Stimulated activated CD4-positive, alpha-beta T cell treated with anti-CD3 and anti-CD28 coated beads, Interleukin-4, amount 100 ng/mL, for 24 hours (primary cell): ENCODE measurements at places on chromosomes 1 and 21.

- DNase-seq: no peak
These were observed 48.8 kb upstream of the GJA5 start for GRCh38 chr1:147809236-147809635.

DNA sequence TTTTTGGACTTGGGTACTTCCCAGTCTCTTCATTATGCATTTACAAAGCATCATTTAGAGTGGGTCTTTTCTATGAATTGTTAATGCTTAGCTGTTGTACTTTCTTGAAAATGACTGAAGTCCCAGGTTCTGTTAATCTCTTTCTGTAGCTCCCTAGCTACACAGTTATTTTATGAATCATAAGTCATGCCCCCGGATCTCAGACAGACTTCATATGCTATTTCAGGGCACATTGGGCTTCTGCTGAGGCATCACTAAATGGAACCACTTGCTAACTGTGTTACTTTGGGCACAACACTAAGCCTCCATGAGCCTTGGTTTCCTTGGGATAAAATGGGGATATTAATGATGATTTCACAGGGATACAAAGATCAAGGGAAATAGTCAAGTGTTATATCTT lies 55.5 kb upstream of the RBM15 start:
- no peak for DNase-seq

DNA sequence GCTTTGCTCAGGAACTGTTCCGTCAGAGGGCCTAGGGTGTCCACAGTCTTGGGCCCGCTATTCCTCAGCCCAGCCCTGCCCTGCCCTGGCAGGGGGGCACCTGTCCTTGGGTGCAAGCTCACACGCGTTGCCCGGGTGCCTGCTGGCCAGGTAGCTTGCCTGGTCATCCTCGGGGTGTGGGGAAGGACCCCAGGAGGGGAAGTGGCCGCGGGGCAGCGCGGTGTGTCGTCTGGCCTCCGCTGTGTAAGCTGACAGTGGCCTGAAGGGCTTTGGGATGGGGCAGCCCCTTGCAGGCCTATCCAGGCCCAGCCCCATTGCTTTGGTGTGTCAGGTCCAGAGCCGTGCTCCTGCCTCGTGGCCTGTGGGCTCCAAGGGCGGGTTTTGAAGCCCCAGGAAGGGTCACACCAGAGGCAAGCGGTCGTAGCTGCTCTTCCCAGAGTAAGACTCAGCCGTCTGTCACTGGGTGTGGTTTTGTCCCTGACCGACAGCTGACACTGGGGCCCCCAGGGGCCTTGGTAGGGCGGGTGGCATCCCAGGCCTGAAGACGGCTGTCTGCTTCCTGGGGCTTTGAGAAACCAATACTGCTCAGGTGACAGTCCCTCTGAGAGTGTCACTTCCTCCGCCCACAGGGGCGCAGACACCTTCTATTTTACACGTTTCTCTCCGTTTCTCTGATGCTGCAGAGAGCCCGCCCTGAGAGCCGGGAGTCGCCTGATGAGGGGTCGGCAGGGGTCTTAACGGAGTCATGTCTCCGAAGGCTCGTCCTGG lies 72.1 kb downstream of the SKI start:
- peak; percentile 82 for DNase-seq

- no peak for DNase-seq
These were observed 137.8 kb downstream of the NUF2 start for GRCh38 chr1:163459539-163459938.

DNA sequence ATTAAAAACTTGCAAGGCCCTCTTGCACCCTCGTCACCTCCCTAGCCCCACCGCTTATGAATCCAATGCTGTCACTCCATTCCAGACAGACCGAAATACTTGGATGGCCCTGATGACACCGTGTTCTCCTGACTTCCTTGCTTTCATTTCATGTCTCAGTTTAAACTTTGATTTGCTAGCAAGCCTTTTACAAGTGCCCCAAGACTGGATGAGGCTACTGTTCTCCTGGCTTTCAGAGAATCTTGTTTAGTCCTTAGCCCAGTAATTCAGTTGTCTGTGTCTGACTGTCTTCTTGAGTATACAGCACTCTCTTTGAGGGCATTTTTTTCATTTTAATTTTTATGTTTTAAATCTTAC lies 824 bp upstream of the IFI44L start:
- DNase-seq: no peak

GRCh38 chr1:217622042-217622441 lies 8.8 kb downstream of the GPATCH2 start:
- DNase-seq: no peak

DNA sequence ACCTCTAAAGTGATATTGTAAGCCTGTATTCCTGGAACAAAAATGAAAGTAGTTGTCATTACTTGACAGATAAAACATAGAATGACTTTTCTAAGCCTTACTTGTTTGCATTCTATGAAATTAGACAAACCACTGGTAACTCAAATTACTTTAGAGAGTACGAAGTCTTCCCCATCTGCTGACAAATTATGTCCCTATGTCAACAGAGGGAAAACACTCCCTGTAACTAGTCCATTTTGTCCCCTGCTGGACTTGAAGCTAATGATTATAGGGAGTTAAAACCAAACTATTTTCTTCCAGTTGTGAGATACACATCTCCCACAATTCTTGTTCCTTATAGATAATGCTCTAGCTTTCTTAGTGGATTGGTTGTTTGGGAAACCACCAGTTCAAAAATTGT lies 39.6 kb downstream of the GREM2 start:
- no peak for DNase-seq

GRCh38 chr21:29166323-29166722 lies 35.9 kb downstream of the MAP3K7CL start:
- no peak for DNase-seq

GRCh38 chr1:21647431-21648351 lies 21.5 kb downstream of the RAP1GAP start:
- DNase-seq: peak; percentile 22

- no peak for DNase-seq
These were observed 346.7 kb downstream of the NUF2 start for GRCh38 chr1:163668472-163668871.

GRCh38 chr1:91884459-91885212 lies 1.3 kb downstream of the TGFBR3 start:
- DNase-seq: peak; percentile 38

DNA sequence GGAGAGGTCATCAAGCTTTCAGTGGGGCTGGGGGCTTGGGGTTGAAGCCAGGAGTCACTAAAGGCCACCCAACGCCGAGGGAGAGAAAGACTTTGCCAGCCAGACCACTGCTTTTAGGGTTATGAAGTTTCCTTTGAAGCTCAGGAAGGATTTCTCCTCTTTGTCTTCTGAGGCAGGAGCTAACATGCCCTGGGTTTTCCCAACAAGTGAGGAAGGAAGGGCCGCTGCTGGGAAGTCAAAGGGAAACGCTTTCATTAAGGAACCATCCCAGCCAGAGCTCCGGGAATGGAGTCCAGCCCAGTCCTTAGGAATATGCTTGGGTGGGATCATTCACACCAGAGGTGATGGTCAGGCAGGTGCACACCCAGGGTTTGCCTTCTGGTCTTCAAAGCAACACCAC lies 436.9 kb downstream of the PRDM2 start:
- no peak for DNase-seq

GRCh38 chr1:54499097-54499359 lies 49.0 kb upstream of the ACOT11 start:
- DNase-seq: no peak

GRCh38 chr1:54808443-54809207 lies 7.5 kb upstream of the TTC22 start:
- no peak for DNase-seq

DNA sequence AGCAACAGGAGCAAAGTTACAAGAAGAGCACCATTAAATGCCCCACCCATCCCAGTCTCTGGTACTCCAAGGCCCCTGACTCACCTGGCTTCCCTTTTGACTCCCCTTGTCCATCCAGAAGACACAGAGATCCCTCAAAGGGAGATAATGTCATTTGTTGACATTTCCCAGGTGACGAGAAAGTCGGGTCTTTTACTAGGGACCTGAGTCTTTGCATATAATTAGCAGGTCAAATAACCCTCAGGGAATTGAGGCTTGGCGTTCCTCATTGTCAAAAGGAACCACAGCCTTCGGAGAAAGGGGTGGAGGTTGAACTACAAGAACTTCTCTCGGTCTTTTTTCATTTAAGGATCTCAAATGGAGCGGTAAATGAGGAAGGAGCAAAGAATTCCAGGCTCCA lies 133.2 kb downstream of the PROX1 start:
- DNase-seq: no peak

DNA sequence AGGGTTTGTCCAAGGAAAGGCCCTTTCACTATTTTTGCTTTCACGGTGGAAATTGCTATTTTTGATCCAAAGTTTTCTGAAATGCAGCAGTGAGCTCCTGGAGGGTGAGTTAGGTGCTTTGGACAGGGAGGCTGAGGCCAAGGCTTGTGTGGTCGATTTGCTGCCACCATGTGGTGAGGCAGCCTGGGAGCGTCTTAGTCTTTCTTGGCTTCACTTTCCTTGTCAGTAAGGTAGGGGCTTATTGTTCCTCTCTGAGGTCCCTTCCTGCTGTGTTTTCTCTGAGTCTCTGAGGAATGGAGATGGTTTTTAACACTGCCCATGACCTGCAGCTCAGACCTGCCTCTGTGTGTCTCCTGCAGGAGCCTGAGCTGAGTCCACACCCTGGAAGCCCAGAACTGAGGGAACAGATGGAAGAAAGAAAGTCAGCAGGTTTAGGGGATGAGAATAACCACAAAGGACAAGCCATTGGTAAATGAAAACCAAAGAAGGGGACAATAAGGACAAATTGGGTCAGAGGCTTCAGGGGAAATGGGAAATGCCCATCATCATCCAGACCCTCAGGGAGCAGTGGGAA lies 20.1 kb upstream of the S100A10 start:
- DNase-seq: peak; percentile 49

GRCh38 chr1:26697978-26698849 lies 2.4 kb downstream of the ARID1A start:
- DNase-seq: peak; percentile 47

DNA sequence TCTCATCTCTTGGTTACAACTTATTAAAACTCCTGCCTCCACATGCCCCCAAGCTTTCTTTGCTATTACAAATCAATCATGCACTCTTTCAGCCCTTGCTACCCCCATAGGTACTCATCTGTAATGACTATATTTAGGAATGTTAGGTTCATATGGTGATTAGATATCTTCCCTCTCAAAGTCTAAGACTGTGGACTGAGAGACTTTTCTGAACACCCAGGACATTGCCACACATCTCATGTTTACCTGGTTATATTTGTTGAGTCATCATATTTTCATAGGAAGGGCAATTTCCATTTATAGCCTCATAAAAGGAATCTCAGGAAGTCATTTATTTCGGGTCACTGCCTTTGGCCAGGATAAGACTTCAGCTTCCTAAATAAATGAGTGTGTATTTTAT lies 81.5 kb upstream of the LPGAT1 start:
- no peak for DNase-seq

DNA sequence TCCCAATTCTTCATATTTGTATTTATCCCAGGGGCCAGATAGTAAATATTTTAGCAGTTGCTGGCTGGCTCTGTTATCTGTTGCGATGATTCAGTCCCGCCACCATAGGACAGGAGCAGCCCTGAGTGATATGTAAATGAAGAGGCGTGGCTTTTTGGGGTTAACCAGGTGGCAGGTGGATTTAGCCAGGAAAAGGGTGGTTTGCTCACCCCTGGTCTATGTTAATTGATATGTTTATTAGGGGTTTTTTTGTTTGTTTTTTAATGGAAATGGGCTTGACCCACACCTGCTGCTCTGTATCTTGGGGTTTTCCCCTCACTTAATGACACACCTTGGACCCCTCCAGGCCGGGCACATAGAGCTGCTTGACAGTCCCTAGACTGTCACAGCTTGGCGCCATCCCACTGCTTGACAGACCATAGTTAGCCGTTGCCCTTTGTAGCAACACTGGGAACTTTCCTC lies 62.8 kb downstream of the PIK3CD start:
- DNase-seq: no peak

DNA sequence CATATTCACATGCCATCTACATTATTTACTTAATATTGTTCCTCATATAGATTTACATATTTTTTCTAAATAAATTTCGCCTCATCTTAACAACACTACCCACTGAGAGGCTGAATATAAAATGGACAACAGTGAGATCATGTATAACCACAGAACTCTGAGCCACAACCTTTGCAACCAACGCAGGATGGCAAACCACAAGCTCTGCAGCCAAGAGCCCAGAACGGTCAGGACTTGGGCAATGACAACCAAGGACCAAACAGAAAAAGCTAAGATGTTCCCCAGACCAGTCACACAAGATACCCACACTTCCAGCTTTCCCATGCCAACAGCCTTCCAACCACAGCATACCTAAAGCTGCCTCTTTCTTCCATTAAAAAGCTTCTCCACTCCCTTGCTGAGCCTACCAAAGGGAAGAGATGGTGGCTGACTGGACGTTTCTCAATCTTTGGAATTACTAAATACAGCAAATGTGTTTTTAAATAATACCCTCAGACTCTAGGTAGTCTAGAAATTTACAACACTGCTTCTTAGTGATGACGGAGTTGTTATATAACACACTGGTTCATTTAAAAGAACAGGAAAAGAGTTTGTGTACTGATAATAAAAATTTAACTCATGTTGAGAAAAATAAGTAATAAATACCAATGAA lies 117.9 kb downstream of the AKT3 start:
- DNase-seq: no peak

GRCh38 chr1:96080925-96081324 lies 640.7 kb upstream of the PTBP2 start:
- DNase-seq: no peak

DNA sequence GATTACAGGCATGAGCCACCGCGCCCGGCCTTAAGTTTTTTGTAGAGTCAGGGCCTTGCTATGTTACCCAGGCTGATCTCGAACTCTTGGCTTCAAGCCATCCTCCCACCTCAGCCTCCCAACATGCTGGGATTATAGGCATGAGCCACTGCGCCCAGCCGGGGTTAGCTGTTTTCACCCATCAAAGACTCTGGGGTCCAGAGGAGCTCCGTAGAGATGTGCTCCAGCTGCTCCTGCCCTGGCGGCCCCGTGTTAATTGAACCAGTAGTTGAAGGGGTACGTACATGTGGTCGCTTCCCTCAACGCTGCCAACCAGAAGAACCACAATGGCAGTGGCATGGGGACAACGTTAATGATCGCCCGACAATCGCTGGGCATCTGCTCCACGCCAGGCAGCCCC lies 72.0 kb downstream of the NPHP4 start:
- no peak for DNase-seq

DNA sequence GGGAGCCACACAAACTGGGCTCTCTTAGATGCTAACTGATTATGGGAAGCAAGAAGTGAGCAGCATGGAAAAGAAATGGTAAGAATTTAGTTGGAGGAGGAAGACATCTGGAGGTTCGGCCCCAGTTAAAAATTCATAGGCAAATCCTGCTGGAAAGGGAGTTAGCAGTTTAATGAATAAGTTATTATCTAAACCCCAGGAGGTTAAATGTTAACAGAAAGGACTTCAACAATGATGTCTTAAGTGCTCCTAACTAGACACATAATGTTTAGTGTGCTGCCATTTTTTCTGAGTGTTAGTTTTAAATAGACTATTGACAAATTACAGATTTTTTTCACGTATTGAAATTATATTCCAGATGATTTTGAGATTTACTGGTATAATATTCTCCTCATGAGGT lies 1265.3 kb upstream of the ADGRL2 start:
- DNase-seq: no peak

DNA sequence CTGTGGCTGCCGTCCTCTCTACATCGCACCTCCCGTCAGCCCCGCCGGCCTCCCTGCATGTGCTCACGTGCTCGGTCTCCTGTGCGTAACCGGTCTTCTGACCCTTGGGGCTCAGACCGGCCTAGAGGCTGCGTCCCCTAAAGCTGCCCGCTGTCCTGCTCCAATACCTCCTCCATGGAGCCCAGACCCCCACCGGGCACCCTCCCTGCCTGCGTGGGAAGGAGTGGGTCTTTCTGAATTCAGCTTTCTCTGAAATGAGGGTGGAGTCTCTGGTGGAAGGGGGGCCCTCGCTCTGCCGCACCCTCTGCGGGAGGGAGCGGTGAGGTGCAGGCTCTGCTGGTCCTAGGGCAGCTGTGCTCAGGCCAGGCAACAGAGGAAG lies 18.7 kb upstream of the POFUT2 start:
- no peak for DNase-seq
